M059J (cell line): ENCODE measurements at places on chromosomes 16 and 17. TPM values are rescaled to one million over a fixed set of nuclear protein-coding genes. Genes with fewer than 3 reads are reported as not detected.

Gene DCAKD
- 19.2 and 22.2 TPM in 2 replicates for total RNA-seq

Gene MT4
- not detected in 2 replicates for total RNA-seq

Gene UTS2R
- not detected in 2 replicates for total RNA-seq

Gene RNF227
- 0.86 and 7.8 TPM in 2 replicates for total RNA-seq

Gene SEPTIN1
- 0.17 TPM in 1 of 2 replicates, not detected in the other for total RNA-seq
